Ascending aorta (tissue), 2 donors: ENCODE measurements at places on chromosomes 2 and 18. TPM values are rescaled to one million over a fixed set of nuclear protein-coding genes. Genes with fewer than 3 reads are reported as not detected.

UGT1A10 gene
- total RNA-seq = not detected

DNA sequence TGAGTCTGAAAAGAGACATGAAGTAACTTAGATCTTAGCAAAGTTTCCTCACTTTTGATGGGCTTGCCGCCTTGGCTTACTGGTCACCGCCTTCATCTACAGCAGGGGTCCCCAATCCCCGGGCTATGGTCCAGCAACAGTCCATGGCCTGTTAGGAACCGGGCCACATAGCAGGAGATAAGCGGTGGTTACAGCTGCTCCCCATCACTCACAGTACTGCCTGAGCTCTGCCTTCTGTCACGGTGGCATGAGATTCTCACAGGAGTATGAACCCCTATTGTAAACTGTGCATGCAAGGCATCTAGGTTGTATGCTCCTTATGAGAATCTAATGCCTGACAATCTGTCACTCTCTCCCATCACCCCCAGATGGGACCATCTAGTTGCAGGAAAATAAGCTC, 72.9 kb downstream of the BIN1 start:
- no peak overlapping the region for H3K27ac ChIP-seq
- DNase-seq = no peak
- H3K27me3 ChIP-seq = no peaks in the 10 kb centered on the region
- H3K36me3 ChIP-seq = no peaks in the 10 kb centered on the region
- no peaks in the 10 kb centered on the region for H3K4me1 ChIP-seq
- H3K4me3 ChIP-seq = no peak overlapping the region

- no peak overlapping the region for H3K27ac ChIP-seq
- DNase-seq = no peak
- no peaks in the 10 kb centered on the region for H3K27me3 ChIP-seq
These were observed 57.3 kb upstream of the ALPP start for GRCh38 chr2:232321156-232321816.

DNA sequence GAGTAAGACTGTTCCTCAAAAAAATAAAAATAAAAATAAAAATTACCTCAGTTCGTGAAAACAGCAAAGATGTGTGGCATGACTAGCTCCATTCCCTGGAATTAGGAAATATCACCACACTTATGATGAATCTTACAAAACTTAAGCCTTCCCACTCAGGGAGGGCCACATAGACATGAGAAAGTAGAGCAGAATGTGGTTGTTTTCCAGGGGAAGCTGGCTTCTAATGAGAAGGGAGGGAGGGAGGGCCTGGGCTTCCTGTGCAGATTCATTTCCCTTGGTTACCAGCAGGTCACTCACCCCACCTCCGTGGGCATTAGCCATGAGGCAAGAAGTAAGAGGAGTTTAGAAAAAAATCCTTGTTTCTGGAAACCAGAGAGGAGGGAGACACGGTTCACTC, 95.9 kb upstream of the RMDN2 start:
- no peaks in the 10 kb centered on the region for H3K27me3 ChIP-seq
- H3K36me3 ChIP-seq = no peaks in the 10 kb centered on the region
- H3K4me3 ChIP-seq = no peak overlapping the region

GRCh38 chr2:15588329-15588919, 3.2 kb upstream of the DDX1 start:
- H3K4me1 ChIP-seq = no peaks in the 10 kb centered on the region
- H3K4me3 ChIP-seq = no peak overlapping the region
- DNase-seq = no peak
- no peaks in the 10 kb centered on the region for H3K36me3 ChIP-seq
- no peaks in the 10 kb centered on the region for H3K27me3 ChIP-seq

DNA sequence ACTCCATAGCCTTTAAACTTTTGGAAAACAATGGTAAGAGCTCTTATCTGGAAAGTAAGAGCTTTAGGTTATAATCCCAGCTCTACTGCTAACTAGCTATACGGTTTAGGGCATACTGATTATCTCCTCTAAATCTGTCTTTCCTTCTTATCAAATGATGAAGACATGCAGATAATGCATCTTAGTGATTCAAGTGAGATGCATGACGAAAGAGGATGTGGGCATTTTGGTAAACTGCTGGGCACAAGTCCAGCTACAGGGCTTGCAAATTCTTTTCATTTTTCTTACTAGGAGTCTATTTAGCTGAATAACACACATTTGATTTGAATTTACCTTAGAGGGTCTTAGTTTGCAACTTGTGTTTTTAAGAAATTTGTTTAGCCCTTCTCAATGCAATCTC, 1604.8 kb upstream of the ZEB2 start:
- no peak overlapping the region for H3K27ac ChIP-seq
- H3K4me3 ChIP-seq = no peak overlapping the region
- no peaks in the 10 kb centered on the region for H3K27me3 ChIP-seq

LYG2 gene
- not detected for total RNA-seq

MDH1B gene
- total RNA-seq = not detected

LIPG gene
- total RNA-seq = 1.6 TPM

DNA sequence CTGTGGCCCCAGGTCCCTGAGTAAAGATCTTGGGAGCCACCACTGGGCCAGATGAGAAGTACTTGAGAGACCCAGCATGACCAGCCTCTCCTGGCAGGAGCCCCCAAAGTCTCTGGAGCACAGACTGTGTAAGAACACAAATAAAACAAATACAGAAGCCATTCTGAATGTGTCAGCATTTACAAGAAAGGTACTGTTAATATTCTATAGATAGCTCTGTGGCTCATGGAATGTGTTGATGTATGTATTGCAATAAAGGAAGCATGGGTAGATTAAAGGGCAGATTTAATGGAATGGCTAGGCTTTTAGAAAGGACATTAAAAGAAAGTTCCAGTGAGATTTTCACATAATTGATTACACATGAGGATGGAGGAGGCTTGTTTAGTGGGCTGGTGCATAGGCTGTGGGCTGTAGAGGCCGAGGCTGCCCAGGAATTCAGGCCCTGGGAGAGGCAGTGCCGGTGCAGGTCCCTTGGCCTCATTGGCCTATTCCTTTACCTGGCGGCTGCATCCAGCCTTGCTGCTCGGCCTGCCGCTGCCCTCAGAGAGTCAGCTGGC, 127.7 kb upstream of the DLX2 start:
- no peak overlapping the region for H3K27ac ChIP-seq
- H3K4me3 ChIP-seq = no peak overlapping the region
- no peaks in the 10 kb centered on the region for H3K27me3 ChIP-seq
- H3K36me3 ChIP-seq = no peaks in the 10 kb centered on the region
- no peaks in the 10 kb centered on the region for H3K4me1 ChIP-seq

NTSR2 gene
- not detected for total RNA-seq

DNA sequence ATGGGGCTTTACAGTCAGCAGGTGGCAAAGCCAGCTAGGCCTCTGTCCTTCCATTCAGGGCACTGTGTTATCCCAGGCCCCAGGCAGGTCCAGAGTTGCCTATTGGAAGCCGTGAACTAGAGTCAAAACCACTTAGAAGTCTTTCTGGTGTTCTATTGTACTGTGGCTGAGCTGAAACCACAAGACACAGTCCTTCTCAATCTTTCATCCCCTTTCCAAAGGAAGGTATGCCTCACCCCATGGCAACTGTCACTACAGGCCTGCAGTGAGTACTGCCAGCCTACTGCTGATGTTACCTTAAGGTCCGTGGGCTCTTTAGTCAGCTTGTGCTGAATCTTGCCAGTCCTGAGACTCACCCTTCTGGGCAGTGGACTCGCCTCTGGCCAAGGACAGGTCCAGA, 181.6 kb downstream of the GULP1 start:
- no peak overlapping the region for H3K27ac ChIP-seq
- no peaks in the 10 kb centered on the region for H3K27me3 ChIP-seq
- H3K4me3 ChIP-seq = no peak overlapping the region
- DNase-seq = no peak
- no peaks in the 10 kb centered on the region for H3K36me3 ChIP-seq

OTOS gene
- total RNA-seq = not detected

GRCh38 chr18:33839452-33840211, 261.6 kb downstream of the ASXL3 start:
- H3K4me1 ChIP-seq = no peaks in the 10 kb centered on the region
- no peaks in the 10 kb centered on the region for H3K27me3 ChIP-seq
- H3K4me3 ChIP-seq = no peak overlapping the region
- H3K27ac ChIP-seq = no peak overlapping the region

ABCB11 gene
- total RNA-seq = not detected

DCC gene
- total RNA-seq = not detected

DNA sequence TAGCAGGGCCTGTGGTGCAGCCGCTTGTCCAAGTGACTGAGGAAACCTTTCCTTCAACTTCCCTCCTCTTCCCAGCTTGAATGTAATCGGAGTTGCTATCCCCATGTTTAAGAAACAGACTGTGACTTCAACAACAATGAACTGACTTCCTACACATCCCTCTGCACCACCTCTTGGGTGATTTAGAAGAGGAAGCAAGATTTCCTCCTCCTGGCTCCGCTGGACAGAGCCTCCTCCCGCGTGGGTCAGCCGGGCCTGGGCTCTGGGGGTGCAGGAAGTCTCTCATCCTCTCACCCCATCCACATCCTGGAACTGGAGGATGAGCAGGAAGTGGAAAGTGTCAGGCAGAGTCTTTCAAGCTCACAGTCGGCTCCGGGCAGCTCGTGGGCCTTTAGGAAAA, 84.3 kb downstream of the GATA6 start:
- no peaks in the 10 kb centered on the region for H3K36me3 ChIP-seq
- no peak overlapping the region for H3K4me3 ChIP-seq
- H3K27me3 ChIP-seq = no peaks in the 10 kb centered on the region
- H3K27ac ChIP-seq = no peak overlapping the region

KYNU gene
- total RNA-seq = 2.3 TPM

TRABD2A gene
- 1.1 TPM for total RNA-seq

LCT gene
- not detected for total RNA-seq

LIMS4 gene
- total RNA-seq = 21.2 TPM

PXDN gene
- 188 TPM for total RNA-seq
